Brain pericyte (primary cell): ENCODE measurements at places on chromosomes 7 and 10.

- no peak for DNase-seq
Measured at GRCh38 chr10:48634984-48635557, 30.2 kb upstream of the ARHGAP22 start.

DNA sequence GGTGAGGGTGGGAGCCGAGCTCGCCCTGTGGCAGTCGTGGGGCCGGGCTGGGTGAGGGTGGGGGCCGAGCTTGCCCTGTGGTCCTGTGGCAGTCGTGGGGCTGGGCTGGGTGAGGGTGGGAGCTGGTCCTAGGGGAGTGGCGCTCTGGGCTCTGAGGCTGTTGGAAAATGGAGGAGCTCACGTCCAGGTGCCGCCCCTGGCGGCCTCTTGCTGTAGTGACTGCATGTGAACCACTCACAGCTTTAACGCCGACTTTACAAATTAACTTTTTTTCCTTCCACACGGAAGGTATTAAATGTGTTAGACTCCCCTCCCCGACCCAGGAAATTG lies 312.6 kb downstream of the WDR37 start:
- DNase-seq = no peak

GRCh38 chr10:86849181-86849894 lies 92.9 kb downstream of the BMPR1A start:
- no peak for DNase-seq

DNA sequence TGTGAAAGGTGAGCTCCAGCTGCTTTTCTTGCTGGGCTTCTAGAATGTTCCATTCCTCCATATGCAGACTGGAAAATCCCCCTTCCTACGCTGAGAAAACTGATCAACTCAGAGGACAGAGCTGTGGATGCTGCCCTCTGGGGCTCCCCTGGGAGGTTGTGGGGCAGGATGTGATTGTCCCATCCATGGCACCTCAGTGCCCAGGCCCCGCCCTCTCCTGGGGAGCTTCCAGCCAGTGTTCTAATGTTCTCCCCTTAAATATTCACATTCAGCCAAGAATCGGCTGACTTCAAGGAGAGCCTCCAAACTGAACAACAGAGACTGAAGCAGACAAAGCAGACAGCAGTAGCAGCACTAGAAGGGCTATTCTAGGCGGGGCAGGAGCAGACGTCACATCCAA lies 55.0 kb downstream of the RAMP3 start:
- no peak for DNase-seq

DNA sequence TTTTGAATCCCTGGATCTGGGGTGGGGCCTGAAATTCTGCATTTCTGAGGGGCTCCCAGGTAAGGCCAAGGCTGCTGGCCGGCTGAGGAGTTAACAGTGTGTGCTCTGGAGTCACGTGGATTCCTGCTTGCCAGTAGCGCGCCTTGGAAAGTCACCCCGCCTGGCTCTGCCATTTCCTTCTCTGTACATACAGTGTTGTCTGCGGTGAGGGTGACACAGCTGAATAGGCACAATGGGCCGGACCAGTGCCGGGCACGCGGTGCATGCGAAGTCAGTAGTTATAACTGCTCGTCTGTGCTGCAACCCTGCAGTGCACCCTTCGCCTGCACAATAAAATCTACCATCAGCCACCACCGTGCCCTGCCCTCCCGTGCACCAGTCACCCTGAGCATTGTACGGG lies 68.0 kb upstream of the EEPD1 start:
- no peak for DNase-seq

DNA sequence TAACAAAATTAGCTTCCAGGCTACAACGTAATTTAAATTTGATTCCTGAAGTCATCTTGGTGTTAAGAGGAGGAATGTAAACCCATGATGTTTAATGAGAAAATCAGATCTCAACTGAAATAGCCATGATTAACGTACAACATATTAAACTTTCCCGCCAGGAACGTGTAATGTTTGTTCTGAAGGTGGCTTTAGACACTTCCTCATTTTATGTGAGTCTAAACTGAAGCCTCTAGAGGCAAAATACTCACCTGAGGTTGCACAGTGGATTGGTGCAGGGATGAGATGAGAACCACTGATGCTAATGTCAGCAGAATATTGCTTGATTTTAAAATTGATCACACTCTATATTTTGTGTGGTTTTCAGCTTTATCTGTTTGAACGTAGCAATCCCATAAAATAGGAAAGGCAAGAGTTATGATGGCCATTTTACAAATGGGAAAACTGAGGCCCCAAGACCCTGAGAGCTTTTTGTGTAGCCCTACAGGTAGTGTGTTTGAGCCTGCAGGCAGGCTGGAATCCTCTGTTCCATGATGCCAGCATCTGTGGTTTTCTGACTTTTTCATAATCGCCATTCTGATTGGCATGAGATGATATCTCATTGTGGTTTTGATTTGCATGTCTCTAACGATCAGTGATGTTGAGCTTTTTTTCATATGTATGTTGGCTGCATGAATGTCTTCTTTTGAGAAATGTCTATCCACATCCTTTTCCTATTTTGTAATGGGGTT lies 243.7 kb upstream of the BMPER start:
- no peak for DNase-seq

GRCh38 chr10:712089-712488 lies 22.6 kb upstream of the DIP2C start:
- no peak for DNase-seq

- no peak for DNase-seq
Measured at GRCh38 chr7:93430917-93431588, 143.5 kb downstream of the CALCR start.

GRCh38 chr10:48900371-48900801 lies 39.3 kb downstream of the LRRC18 start:
- no peak for DNase-seq

DNA sequence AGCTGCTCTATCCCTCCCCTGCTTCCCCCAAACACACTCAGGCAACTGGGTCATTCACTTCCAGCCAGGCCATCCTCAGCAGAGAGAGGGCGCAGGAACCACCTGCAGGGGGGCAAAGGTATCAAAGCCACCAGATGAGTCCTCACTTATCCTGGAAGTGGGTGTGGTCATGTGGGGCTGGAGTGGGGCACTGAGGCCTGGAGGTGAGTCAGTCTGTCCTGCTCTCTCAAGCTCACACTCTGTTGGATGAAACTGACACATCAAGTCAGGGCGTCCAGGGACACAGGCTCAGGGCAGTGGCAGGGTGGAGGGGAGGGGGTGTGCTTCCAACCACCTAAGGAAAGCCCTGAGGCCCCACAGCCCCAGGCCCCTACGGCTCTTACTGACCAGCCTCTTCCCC lies 8.0 kb upstream of the ELFN1 start:
- no peak for DNase-seq
